ENCODE measurements at places on chromosomes 4 and X. TPM values are rescaled to one million over a fixed set of nuclear protein-coding genes. Genes with fewer than 3 reads are reported as not detected.

PFKFB1 gene
- 0.74 TPM for total RNA-seq

FAM236A gene
- not detected for total RNA-seq

STOX2 gene
- total RNA-seq: 13.3 TPM

- H3K4me1 ChIP-seq: peaks cover 3% of the 10 kb centered on the region
- H3K27me3 ChIP-seq: no peaks in the 10 kb centered on the region
- no peak overlapping the region for H3K27ac ChIP-seq
- no peak overlapping the region for H3K4me3 ChIP-seq
- no peak for DNase-seq
Observed at GRCh38 chrX:65866773-65867172, 173.1 kb downstream of the VSIG4 start.

DNA sequence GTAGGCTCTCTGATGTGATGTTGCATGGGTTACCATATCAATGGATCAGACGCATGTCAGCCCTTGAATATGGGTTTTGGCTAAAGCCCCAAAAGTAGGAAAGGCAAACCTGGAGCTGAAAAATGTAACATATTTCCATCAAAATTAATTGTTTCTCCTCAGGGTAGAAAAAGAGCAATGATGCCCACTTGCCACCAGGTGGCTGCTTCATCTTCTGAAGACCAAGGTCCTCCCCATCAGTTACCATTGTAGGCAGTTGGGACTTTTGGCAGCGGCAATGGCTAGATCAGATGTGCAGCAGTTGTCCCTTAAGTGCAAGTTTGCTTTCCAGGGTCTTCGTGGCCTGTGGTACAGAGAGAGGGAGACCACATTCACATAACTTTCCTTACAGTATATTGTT lies 118.2 kb downstream of the NAF1 start:
- no peaks in the 10 kb centered on the region for H3K36me3 ChIP-seq
- no peak overlapping the region for H3K27ac ChIP-seq

GRCh38 chr4:55363691-55364351 lies 17.8 kb downstream of the SRD5A3 start:
- no peak overlapping the region for H3K4me3 ChIP-seq
- H3K27ac ChIP-seq: no peak overlapping the region
- H3K27me3 ChIP-seq: no peaks in the 10 kb centered on the region
- H3K36me3 ChIP-seq: no peaks in the 10 kb centered on the region

DNA sequence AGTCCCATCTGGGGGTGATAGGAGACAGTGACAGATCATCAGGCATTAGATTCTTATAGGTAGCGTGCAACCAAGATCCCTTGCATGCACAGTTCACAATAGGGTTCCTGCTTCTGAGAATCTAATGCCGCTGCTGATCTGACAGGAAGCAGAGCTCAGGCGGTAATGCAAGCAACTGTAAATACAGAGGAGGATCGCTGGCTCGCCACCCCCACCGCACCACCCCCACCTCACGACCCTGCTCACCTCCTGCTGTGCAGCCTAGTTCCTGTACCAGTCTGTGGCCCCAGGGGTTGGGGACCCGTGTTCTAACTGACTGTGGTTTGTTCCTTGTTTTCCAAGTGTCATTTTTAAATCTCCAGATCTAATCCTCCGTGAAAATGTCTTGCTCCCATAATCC lies 89.0 kb upstream of the MAPK10 start:
- H3K4me3 ChIP-seq: no peak overlapping the region
- H3K36me3 ChIP-seq: peaks cover 20% of the 10 kb centered on the region
- H3K4me1 ChIP-seq: peaks cover 59% of the 10 kb centered on the region
- H3K27me3 ChIP-seq: no peaks in the 10 kb centered on the region
- peak overlapping the region; percentile 96 for H3K27ac ChIP-seq
- DNase-seq: no peak

- no peak overlapping the region for H3K27ac ChIP-seq
- peaks cover 8% of the 10 kb centered on the region for H3K4me1 ChIP-seq
- H3K4me3 ChIP-seq: no peak overlapping the region
- no peak for DNase-seq
Observed at GRCh38 chr4:40182001-40182400, 14.8 kb upstream of the RHOH start.

DNA sequence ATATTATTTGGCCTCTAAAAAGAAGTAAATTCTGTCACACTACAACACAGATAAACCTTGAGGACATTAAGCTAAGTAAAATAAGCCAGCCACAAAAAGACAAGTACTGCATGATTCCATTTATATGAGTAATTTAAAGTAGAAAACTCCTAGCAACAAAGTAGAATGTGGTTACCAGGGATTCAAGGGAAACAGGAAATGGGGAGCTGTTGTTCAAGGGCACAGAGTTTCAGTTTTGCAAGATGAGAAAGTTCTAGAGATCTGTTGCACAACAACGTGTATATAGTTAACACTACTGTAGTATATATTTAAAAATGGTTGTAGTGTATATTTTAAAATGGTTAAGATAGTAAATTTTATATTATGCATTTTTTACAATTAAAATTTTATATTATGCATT lies 25.4 kb downstream of the SEC31A start:
- DNase-seq: no peak
- H3K36me3 ChIP-seq: peaks cover 26% of the 10 kb centered on the region
- H3K4me3 ChIP-seq: no peak overlapping the region
- H3K4me1 ChIP-seq: no peaks in the 10 kb centered on the region

DNA sequence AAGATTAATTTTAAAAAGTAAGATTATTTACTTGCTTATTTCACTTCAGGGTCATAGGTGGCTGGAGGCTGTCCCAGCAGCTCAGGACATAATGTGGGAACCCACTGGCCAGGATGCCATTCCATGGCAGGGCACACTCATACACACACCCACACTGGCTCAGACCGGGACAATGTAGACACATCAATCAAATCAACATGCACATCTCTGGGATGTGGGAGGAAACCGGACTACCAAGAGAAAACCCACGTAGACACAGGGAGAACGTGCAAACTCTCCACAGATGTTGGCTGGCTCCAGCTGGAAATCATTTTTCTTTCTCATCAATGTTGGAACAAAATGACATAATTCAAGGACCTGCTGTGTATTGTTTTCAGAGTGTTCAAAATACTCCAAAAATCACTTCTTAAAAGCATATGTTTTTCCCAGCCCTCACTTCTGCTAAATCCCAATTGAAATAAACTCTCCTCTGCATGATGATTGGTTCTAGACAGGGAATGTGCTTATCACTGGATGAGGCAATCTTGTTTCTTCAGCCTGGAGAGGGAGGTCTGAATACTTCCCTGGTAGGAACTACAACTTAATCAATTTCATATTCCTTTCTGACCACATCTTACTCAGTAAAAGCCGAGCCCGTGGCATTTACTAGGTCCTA lies 18.6 kb upstream of the CPE start:
- no peak overlapping the region for H3K4me3 ChIP-seq
- DNase-seq: no peak
- H3K27me3 ChIP-seq: no peaks in the 10 kb centered on the region
- H3K36me3 ChIP-seq: no peaks in the 10 kb centered on the region
- H3K27ac ChIP-seq: no peak overlapping the region

GRCh38 chrX:26581091-26581490 lies 365.1 kb downstream of the MAGEB5 start:
- H3K36me3 ChIP-seq: no peaks in the 10 kb centered on the region
- H3K27ac ChIP-seq: no peak overlapping the region
- H3K4me1 ChIP-seq: no peaks in the 10 kb centered on the region
- DNase-seq: no peak
- no peak overlapping the region for H3K4me3 ChIP-seq

DNA sequence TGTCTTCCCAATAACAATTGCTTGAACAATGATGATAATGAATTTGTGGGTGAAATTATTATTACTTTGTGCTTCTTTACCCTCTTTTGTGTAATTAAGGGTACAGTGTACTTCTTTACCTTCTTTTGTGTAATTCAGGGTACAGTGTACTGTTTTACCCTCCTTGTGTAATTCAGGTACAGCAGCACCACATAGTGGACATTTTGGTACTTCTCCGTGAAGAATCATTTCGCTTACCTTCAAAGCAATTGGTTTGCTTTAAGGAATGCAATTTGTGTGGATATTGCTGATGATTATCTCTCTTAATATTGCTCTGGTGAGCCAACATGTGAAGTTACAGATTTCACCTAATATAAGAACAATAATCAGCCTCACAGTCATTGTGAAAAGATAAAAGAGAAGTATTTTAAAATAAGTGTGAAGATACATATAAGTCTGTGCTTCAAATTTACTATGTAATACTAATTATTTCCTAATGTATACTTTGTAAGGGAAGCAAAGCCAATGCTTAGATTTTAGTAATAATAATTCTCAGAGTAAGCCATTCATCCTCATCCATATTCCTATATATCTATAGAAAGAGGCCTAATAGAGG lies 27.2 kb upstream of the SEC24B start:
- no peaks in the 10 kb centered on the region for H3K4me1 ChIP-seq
- H3K4me3 ChIP-seq: no peak overlapping the region
- no peaks in the 10 kb centered on the region for H3K36me3 ChIP-seq
- H3K27me3 ChIP-seq: no peaks in the 10 kb centered on the region

Data from neural progenitor cell (in vitro differentiated cells).